ENCODE measurements at places on chromosomes 6 and 20.

DNA sequence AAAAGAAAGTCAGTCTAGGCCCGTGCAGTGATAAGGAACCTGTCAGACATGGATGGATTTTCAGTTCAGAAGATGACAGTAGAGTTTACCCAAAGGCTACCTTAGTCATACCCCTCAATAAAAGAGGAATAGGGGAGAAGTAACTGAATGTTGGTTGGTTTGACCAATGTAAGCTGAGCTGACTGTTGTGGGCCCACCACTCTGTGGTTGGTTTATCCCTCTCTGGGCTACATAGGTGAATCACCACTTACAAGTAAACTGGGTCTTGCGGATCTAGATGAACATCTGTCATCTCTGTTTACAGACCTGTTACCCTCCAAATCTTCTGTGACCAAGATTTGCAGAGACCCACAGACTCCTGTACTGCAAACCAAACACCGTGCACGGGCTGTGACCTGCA lies 37.2 kb upstream of the MYLK2 start:
- DNase-seq, result no peak

- no peak for DNase-seq
These were observed 14.4 kb downstream of the PTPRA start for GRCh38 chr20:2887715-2888114.

- no peak for DNase-seq
These were observed 11.5 kb downstream of the PMEPA1 start for GRCh38 chr20:57698116-57698866.

DNA sequence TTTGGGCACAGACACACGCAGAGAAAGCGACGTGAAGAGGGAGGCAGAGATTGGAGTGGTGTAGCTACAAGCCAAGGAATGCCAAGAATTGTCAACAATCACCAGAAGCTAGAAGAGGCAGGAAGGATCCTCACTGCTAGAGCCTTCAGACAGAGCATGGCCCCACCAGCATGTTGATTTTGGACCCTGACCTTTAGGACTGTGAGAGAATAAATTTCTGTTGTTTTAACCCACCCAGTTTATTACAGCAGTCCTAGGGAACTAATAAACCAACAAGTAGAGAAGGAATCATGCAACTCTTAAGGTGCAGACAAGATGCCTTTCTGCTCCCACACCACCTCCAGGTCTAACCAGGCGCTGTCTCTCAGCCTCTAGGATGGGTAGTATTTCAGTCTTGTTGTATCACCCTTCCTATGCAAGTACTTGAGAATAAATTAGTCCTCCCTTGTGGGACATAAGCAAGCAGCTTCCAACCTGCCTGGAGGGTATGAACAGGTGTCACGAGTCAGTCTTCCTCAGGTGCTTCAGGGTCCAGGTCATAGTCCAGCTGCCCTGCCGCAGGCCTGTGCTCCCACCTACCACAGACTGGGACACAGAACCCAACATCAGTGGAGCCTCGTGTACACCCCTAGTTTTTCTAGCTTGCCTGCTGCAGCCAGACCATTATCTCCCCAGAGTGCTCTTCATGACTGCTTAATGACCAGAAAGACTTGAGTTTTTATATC lies 46.4 kb upstream of the CCN2 start:
- no peak for DNase-seq

DNA sequence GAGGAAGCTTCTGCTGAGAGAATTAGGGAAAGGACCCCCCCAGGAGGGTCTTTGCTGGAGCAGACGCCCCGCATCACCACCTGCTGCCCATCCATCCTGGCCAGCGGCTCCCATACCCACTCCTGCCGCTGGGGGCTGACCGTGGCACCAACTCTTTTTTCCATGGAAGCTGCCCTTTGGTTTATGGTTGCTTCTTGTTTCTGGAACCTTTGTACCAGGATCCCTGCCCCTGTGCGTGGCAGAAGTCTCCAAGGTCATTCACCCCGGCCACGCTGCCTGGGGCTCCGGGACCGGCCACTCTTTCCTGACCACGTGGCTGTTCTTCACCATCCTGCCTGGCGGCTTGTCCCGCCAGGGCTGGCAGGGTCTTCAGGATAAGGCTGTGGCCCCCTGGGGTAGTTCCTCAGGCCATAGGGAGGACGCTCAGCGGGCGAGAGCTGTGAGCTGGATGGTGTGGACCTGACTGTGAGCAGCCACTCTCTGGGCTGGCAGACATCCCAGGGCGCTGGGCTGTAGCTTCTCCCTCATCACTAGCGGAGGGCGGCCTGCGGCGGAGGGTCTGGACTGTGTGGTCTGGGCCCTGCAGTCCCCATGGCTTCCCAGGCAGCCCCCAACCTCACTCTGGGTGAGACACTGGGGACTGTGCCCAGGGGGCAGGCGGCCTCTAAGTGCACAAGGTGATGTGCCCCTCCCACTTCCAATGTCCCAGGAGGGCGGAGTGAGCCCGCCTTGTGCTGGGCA lies 22.8 kb upstream of the RBBP8NL start:
- no peak for DNase-seq

DNA sequence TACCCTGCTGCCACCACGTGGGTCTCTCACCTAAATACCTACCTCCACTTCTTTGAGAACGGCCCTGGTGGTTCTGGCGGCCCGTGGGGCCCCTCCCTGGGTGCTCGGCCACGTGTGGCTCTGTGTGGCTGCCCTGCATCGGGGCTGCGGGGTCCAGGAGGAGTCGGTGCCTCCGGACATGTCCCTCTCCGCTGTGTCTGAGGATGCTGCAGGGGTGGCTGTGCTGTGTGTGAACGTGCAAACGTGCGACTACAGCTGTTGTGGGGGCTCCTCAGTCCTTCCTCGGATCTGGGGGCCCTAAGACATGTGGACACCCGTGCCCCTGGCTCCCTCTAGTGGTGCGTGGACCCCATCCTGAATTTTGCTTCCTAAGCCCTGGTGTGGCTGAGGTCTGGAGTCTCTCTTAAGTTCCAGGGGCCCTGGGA lies 691.8 kb downstream of the QKI start:
- peak; percentile 76 for DNase-seq

GRCh38 chr20:25321262-25321831 lies 69.3 kb downstream of the ABHD12 start:
- no peak for DNase-seq

DNA sequence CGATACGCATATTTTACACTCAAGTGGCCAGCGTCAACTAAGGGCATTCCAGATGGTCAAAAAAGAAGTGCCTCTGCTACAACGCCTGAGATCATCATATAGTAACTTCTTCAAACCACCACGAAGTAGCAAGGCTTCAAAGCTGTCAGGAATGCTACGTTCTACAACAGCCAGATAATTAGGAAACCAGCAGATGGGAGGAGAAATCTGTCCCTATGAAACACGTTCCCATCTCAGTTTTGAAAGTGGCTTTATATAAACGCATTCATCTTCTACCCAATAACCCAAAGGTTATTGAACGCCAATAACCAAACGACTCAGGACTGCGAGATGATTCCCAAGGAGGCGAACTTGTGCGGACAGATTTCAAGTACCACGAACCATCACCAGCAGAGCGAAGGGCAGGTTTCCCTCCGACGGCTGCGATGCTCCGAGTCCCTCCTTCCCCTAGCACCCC lies 1.2 kb downstream of the ABHD12 start:
- DNase-seq, result no peak

DNA sequence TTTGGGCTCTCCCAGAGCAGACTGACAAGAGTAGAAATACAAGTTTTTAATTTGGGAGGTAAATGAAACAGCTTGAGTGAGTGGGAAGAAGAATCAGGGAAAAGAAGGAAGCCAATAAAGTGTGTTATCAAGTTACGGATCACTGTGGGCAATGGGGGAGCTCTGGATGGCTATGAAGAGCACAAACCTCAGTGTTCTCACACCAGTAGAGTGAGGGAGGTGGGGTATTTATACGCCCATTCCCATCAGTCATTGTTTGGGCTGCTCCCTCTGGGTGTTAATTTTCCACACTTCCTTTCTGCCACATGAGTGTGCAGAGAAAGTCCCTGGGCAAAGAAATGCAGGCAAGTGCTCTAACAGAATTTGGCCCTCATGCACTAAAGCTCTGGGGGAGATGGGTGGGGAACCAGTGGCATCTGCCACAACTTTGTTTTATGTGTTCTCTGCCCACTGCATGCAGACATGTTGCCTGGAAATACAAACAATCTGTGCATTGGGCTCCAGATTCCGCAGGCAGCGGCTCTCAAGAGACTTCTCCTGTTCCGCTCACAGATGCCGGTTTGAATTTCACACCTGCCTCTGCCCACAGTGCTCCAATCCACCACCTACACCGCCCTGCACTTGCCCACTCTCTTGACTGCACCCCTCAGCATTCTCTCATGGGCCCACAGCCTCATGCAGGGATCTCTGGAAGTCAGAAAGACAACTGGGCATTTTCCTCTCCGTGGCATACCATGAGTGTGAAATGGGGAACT lies 211.1 kb upstream of the RNF24 start:
- no peak for DNase-seq

GRCh38 chr20:58824843-58825242 lies 25.9 kb downstream of the GNAS-AS1 start:
- DNase-seq, result no peak

DNA sequence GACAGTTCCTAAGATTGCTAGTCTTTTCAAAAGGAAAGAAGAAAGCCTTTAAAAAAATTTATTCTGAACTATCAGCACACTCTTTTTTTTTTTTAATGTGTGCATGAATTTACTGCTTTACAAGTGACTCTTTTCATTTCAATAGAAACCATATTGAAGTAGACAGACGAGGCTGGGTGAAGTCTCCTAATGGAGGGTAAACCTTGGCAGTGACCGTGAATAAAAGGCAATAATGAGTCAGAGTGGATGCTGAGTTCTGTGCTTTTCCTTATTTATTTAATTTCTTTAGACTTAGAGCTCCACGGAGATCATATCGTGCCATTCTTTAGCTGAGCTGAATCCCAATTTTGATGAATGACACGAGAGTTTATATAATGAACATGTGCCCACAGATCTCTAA lies 196.9 kb downstream of the PRL start:
- no peak for DNase-seq

- DNase-seq, result no peak
These were observed 2.9 kb upstream of the SSTR4 start for GRCh38 chr20:23032056-23032749.

DNA sequence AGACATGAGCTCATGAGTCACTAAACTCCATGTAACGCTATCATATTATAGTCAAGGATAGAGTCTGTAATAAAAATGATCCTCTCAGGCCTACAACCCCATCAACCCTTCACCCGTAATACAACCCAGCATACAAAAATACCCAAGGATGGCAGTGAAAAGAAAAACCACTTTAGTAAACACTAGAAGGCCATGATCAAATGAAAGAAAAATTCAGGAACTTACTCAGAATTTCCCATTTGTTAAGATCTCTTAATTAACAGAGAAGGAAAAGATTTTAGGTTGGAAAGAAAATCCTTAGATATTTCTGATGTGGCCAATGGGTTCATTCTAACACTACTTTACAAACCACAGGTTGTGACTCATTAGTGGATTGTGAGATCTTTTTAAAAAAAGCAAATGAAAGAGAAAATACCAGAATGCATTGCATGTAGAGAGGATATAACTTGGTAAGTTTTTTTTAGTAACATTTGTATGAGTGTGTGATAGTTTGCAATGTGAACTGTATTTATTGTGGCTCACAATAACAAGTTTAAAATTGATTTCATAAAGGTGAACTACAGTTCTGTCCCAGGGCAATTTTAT lies 8.0 kb upstream of the UBE2J1 start:
- DNase-seq, result no peak

All from iPS-NIHi11 (cell line).